Osteoblast (primary cell): ENCODE measurements at places on chromosomes 6 and 20.

- DNase-seq, result peak; percentile 82
Measured at GRCh38 chr6:157273756-157274470, 49.4 kb downstream of the TMEM242 start.

- DNase-seq, result peak; percentile 41
Measured at GRCh38 chr20:33724439-33725094, 4.5 kb upstream of the PXMP4 start.

- DNase-seq, result peak; percentile 70
Measured at GRCh38 chr6:34516391-34517324, 39.5 kb downstream of the SPDEF start.

DNA sequence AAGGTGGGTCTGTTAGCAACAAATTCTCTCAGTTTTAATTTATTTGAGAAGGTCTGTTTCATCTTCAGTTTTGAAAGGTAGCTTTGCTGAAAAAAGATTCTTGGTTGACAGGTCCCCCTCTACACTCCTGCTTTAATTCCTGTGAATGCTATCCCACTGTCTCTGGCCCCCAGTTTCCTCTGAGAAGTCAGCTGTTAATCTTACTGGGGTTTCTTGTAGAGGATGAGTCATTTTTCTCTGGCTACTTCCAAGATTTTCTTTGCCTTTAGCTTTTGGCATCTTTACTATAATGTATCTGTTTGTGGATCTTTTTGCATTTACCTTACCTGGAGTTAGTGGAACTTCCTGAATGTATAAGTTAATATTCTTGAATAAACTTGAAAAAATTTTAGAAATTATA is 122.7 kb downstream of the MMS22L start:
- no peak for DNase-seq

GRCh38 chr6:170403451-170403850 is 96.9 kb downstream of the FAM120B start:
- DNase-seq, result no peak

DNA sequence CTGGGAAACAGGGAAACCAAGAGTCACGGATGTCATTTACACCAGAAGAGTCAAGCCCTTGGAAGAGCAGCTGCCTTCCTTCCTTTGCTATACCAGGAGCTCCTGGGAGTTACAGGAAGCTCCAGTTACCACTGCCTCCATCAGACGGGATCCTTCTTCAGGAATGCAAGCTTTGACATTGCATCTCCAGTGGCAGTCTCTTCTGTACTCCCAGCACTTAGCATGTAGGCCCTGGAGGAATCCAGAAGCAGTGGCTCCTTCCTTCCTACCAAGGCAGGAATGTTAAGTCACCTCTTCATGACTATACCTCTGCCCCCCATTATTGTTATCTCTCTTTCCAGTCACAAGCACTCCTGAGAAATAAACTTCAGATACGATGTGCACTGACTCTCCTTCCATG is 836.0 kb downstream of the MAFB start:
- DNase-seq, result peak; percentile 78

- DNase-seq, result peak; percentile 91
Measured at GRCh38 chr6:52576392-52577021, 353 bp downstream of the TRAM2 start.

DNA sequence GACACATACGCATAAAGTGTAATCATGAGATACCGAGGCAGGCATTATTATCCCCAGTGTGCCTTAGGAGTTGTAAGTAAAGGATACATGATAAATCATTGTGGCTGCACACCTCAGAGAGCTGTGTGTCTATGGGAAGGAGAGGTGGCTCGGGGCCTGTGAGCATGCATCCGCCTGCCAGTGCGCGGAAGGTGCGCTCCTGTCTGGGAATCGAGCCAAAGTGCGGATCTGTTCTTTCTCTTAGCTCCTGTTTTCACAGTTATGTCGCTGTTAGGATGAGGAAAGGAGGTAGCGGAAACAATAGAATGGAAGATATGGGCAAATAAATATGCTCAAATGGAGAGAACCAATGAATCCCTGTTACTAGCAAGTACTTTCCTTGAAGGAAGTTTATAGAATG is 98.0 kb downstream of the ANKRD6 start:
- DNase-seq, result no peak

DNA sequence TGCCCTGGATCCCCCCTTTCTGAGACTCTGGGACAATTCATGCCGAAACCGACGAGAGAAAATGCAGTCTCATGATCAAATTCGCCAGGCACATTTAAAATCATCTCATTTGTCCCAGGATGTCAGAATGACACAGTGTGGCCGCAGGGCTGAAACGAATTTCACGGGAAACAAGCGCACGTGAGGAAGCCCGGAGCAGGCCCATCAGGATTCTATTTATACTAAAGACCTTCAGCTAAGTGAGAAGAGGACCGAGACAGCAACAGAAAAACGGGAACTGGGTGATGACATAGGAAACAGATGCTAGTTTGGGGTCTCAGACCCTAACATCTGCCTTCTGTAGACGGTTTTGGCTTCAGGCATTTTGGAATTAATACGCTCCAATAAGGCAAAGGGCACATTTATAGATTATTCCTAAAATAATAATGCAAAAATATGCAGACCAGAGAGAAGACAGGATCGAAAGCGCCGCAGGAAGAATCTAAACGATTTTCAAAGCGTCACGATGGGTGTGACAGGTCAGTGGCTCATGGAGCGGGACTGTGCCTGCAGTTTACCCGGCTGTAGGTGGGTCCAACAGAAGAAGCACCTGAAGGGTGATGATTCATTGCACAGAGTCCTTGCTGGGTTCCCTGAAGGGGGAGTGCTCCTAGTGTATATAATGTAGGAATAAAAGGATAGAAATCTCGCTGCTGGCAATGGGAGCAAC is 80.8 kb upstream of the MPC1 start:
- peak; percentile 50 for DNase-seq

GRCh38 chr6:149929422-149929821 is 6.5 kb upstream of the RAET1G start:
- no peak for DNase-seq

- DNase-seq, result no peak
Measured at GRCh38 chr6:68728159-68728979, 93.3 kb downstream of the ADGRB3 start.
